Mucosa of gallbladder (tissue), 1 donor: ENCODE measurements at places on chromosomes 1 and 21. TPM values are rescaled to one million over a fixed set of nuclear protein-coding genes. Genes with fewer than 3 reads are reported as not detected.

GRCh38 chr1:156499842-156500542, 583 bp downstream of the MEF2D start:
- DNase-seq: no peak

DNA sequence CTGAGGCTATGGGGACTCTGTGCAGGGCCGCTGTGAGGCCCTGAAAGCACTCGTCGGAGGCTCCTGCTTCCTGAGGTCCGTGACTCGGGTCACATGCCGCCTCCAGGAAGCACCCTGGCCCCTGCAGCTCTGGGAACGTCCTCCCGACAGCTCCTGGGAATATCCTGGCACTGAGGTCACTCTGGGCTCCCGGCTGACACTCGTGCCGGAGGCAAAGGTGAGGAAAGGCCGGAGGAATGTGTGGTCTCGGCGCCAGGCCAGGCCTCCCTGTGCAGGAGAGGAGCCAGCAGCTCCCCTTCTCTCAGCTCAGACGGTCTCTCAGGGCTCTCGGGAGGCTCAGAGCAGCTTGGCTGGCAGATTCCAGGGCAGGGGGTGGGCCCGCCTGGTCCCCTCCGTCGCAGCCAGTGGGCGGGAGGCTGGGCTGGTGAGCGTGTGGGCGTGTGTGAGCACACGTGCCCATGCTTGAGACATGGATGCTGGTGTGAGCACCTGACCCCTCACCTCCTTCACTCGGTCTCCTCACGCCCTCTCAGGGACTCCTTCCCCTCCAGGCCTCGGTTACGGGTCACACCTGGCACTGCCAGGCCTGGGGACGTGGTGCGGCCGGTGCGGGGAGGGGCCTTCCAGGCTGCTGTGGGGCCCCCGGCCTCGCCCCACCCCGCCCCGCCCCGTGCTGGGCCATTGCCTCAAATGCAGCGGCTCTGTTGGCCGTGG, 5.5 kb upstream of the RNF223 start:
- DNase-seq: peak; percentile 53

- DNase-seq: no peak
These were observed 100.5 kb upstream of the NEK7 start for GRCh38 chr1:198056255-198056654.

IQCC gene
- 3.5 TPM for total RNA-seq
